Stimulated activated CD8-positive, alpha-beta memory T cell treated with anti-CD3 and anti-CD28 coated beads, Interleukin-15, amount 100 ng/mL, for 24 hours (primary cell): ENCODE measurements at places on chromosomes 3 and 15.

DNA sequence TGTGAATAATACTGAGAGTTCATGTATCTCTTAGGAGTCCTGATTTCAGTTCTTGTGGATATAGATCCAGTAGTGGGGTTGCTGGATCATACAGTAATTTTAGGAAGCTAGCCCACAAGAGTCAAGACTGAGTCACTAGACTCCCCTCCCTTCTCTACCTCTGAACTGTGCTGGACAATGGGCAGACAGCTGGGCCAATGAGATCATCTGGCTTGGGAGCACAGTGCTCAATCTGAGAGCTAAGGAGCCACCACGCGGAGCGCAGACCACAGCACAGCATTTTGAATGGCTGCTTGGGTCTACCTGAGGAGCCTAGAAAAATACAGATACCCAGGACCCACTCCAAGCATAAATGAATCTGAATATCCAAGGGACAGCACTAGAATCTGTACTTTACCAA, 32.5 kb downstream of the WNT5A start:
- no peak for DNase-seq

- no peak for DNase-seq
These were observed 178.4 kb downstream of the TP63 start for GRCh38 chr3:189809583-189809982.

DNA sequence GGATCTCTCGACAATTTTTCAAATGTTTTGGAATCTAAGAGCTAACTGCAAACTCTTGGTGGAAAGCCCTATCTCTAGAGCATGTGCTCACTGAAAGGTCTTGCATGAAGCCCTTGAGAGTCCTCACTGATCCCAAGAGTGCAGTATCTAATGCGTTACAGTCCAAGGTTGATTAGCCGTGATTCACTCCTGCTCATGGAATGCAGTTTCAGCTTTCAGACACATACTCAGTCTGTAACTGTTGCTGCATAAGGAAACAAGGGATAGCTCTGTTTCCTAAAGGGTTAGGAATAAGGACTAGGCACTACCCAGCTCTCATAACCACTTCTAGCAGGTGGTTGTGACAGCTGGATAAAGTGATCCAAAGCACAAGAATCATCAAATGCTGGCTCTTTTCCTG, 687.4 kb upstream of the CFAP20DC start:
- no peak for DNase-seq

DNA sequence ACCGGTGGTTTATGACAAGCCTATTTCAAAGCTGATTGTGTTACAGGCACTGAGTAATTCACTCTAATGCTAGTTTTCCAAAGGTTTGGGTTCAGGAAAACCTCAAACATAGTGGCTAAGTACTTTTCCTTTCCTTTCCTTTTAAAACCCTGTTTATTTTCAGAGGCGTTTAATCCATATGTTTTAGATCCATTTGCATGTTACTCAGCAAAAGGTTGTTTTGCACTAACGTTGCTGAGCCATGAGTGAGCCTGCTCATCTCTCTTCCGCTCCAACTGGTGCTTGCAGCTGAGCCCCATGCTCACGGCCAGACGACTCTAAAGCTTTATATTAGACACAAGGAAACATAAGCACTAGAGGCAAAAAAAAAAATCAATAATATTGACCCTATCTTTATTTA, 9.4 kb downstream of the CEMIP start:
- DNase-seq: no peak

GRCh38 chr3:114086356-114086755, 29.8 kb downstream of the QTRT2 start:
- no peak for DNase-seq

DNA sequence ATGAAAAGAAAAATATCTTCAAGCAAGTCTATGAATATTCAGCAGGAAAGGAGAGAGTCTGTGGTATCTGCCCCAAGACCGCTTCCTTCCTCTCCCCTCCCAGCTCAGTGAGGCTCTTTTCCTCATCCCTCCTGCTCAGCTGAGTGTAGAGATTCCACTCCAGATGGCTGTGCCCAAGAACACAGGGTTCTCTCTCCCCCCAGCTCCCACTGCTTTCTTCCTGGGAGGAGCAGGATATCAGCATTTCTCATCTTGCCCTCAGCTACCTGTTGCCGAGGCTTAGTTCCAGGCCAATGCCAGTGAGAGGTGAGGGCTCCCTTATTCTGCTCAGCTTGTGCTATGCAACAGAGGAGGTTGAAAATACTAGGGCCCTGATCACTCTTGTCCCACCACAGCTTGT, 211.9 kb downstream of the SV2B start:
- no peak for DNase-seq

- no peak for DNase-seq
These were observed 38.6 kb downstream of the BTLA start for GRCh38 chr3:112460519-112461195.

GRCh38 chr3:33541918-33542317, 101.7 kb upstream of the UBP1 start:
- DNase-seq: no peak

GRCh38 chr3:30199096-30199759, 407.2 kb upstream of the TGFBR2 start:
- DNase-seq: peak; percentile 55

DNA sequence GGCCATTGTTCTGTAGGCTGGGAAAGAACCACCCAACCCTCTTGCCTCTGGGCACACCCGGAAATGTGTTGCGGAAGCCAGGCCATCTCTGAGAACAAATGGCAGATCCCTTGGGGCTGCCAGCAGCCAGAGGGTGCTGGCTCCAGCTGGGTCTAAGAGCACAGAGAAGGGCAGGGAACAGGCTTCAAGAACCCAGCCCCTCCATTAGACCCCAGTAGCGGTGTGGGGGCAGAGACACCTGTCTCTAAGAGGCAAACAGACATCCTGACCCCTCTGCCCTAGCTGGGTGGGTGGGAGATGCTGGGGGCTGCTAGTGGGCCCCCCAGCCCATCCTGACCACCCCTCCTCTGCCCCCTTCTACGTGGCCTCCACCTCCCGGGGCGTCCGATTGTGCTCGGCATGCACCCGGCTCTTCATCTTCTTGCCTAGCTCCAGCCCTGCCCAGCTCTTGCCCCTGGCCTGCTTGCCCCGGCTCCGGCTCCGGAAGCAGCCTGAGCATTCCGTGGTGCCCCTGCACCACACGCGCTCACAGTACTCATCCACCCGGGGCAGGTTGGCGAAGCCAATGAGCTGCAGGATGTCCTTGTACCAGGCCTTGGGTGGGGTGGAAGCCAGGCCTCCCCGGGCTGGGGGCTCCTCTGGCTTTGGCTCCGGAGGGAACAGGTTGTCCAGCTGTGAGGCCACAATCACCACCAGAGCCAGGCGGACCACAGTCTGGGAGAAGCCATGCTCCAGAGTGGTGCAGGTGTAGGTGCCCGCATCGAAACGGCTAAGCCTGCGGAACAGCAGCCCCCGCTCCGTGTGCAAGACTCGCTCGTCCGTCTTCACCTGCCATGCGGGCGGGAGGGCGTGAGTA, 9.4 kb downstream of the SEMA3G start:
- DNase-seq: no peak

GRCh38 chr15:70078578-70079417, 18.9 kb downstream of the TLE3 start:
- no peak for DNase-seq

GRCh38 chr3:47295976-47296375, 13.2 kb downstream of the KLHL18 start:
- no peak for DNase-seq

GRCh38 chr15:100997442-100997841, 78.3 kb downstream of the LRRK1 start:
- DNase-seq: no peak

- DNase-seq: no peak
These were observed 65.1 kb downstream of the SLC12A8 start for GRCh38 chr3:125147491-125147820.

DNA sequence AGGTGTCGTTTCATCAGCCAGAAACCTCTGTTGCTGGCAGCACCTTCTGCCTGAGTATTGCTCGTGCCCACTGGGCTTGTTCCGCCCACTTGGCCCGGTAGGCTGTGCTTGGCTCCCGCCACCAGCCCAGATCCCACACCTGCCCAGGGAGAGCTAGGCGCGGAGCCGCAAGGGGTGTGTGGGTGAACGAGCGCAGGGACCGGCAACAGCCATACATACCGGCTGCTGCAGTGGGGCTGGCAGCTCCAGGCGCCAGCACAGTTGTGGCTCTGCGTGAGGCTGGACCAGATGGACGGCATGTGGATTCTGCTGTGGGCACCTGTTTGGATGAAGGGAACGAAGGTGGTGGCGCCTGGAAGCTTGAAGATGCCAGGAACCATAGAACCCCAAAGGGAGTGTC, 331.5 kb upstream of the MCTP2 start:
- DNase-seq: no peak

GRCh38 chr3:177842302-177842701, 645.0 kb upstream of the TBL1XR1 start:
- DNase-seq: no peak

- DNase-seq: no peak
These were observed 80.5 kb downstream of the CRTC3 start for GRCh38 chr15:90610190-90610589.
